ENCODE measurements at places on chromosomes 7 and 10.

GRCh38 chr7:156559001-156559400 lies 81.6 kb upstream of the RNF32 start:
- no peak for DNase-seq

DNA sequence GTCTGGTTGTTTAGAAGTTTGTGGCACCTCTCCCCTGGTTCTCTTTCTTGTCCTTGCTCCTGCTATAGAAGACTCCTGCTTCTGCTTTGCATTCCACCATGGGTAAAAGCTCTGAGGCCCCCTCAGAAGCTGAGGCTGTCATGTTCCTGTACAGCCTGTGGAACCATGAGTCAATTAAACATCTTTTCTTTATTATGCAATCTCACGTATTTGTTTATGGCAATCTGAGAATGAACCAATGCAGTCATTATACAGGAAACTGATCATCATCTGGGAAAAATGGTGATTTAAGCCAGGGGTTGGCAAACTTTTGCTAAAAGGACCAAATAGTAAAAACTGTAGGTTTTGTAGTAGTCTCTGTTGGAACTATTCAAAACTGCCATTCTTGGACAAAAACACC lies 175.4 kb downstream of the CSTF2T start:
- no peak for DNase-seq

- DNase-seq: no peak
Observed at GRCh38 chr7:3825491-3825890, 524.4 kb downstream of the SDK1 start.

- DNase-seq: no peak
Observed at GRCh38 chr7:14639801-14640200, 262.8 kb downstream of the DGKB start.

- DNase-seq: no peak
Observed at GRCh38 chr10:102811346-102811745, 25.9 kb downstream of the CYP17A1 start.

- DNase-seq: no peak
Observed at GRCh38 chr7:41592236-41592635, 110.7 kb downstream of the INHBA start.

DNA sequence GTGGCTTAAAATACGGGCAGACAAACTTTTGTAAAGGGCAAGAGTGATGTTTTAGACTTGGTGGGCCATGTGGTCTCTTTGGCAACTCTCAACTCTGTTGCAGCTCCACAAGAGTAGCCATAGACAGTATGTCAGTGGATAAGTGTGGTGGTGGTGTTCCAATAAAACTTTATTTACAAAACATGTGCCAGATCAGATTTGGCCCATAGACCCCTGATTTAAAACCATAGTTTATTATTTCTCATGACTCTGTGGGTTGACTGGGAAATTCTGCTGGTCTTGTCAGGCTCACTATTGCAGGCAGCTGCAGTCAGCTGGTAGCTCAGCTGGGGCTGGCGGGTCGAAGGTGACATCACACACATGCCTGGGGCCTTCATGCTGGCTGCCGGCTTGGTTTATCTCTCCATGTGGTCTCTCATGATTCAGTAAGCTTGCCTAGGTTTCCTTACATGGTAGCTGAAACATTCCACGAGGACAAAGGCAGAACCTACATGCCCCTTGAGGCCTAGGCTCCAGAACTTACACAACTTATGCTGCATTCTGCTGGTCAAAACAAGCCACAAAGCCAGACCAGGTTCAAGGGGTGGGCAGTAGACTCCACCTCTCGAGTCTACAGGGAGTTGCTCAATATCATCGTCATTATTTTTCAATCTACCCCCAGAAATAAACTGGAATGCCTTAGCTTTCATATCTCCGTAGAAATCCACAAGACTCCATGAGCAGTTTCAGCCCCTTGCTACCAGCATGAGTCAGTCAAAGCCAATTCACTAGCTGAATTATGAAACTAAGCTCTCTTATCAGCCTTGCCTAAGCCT lies 245.7 kb downstream of the WDR11 start:
- peak; percentile 88 for DNase-seq
